ENCODE measurements at places on chromosomes 12 and 14.

DNA sequence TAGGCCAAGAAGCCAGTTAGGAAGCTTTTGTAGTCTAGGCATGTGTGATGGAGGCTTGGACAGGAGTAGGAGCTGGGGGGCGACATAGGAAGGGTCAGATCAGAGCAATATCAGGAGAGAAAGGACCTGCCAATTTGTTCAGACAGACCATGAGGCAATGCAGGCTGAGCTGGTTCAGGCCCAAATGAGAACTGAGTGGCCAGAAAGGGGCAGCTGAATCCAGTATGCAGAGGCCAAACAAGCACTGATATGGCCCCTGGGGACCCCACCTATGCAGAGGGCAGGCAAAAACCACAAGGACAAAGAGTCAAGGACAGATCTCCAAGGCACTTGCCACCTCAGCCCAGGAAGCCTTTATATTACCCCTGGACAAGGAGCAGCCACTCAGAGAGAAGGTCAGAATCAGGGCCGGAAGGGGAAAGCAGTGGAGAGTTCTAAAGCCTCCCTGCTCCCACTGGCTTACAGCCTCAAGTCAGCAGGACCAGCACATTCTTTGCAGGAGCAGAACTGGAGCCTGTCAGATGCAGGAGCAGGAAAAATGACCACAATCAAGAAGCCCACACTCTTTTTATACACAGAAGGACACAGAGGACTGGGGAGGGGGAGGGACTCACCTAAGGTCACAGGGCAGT, 37.2 kb downstream of the CLMN start:
- DNase-seq, result no peak

DNA sequence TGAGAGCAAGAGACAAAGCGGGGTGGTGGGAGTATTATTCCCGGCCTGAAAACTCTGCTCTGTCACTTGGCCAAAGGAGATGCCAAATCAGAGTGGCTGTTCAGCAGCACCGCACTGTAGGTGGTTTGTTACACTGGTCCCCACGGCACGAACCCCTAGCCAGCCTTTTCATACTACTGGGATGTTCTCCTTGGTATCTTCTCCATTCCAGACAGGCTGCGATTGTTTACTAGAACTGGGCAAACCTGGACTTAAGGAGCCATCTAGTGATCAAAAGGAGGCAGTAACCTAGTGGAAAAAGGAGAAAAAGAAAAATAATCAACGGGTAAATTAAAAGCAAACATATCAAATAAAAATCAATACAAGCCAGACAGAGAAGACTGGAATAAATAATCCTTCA, 58.9 kb upstream of the TMTC2 start:
- no peak for DNase-seq

GRCh38 chr14:39169541-39169900, 612 bp downstream of the TRAPPC6B start:
- DNase-seq, result no peak

DNA sequence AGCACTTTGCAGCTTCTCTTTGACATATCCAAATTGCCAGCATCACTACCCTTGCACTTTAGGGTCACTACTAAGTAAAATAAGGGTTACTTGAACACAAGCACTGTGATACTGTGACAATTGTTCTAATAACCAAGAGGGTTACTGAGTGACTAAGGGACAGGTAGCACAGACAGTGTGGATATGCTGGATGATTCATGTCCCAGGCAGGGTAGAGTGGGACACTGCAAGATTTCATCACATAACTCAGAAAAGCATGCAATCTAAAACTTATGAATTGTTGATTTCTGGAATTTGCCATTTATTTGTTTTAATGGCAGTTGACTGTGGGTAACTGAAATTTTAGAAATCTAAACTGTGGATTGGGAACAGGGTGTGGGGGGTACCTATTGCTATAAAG, 218.8 kb downstream of the KITLG start:
- no peak for DNase-seq

GRCh38 chr12:10612984-10613348, 443 bp downstream of the MAGOHB start:
- no peak for DNase-seq

GRCh38 chr12:21837847-21838246, 63.3 kb upstream of the KCNJ8 start:
- DNase-seq, result no peak

DNA sequence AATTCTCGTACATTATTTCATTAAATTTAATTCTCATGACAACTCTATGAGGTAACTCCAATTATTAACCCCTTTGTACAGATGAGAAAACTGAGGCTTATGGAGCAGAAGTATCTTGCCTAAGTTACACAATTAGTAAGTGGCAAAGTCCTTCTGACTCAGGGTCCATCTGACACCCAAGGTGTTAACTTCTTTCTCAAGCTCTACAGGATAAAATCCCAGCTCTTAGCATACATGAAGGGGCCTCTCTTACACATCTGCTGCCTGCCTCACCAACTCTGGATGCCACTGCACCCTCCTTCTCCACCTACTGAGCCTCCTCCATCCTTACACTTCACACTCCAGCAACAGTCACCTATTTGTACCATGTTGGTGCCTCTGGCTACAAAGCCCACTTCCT, 4.3 kb upstream of the KRT72 start:
- peak; percentile 23 for DNase-seq

DNA sequence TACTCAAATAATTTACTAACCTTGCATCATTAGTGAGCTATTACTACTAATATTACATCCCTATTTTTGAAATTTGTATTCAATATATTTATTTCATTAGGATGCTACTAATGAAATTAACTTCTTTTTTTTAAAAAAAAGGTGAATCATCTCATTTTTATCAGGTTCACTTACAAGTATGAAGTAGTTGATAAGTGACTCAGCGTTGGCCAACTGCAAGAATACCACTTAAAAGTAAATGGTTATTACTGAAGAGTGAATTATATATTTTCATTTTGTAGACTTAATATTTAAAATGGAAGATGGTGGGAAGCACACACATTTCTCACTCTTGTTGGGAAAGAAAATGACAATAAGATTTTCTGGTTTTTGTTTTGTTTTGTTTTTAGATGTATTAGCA, 19.6 kb downstream of the OR4N2 start:
- DNase-seq, result no peak

GRCh38 chr14:56562883-56563282, 16.7 kb upstream of the TMEM260 start:
- DNase-seq, result no peak
